ENCODE measurements at places on chromosomes 11 and 22. TPM values are rescaled to one million over a fixed set of nuclear protein-coding genes. Genes with fewer than 3 reads are reported as not detected.

DNA sequence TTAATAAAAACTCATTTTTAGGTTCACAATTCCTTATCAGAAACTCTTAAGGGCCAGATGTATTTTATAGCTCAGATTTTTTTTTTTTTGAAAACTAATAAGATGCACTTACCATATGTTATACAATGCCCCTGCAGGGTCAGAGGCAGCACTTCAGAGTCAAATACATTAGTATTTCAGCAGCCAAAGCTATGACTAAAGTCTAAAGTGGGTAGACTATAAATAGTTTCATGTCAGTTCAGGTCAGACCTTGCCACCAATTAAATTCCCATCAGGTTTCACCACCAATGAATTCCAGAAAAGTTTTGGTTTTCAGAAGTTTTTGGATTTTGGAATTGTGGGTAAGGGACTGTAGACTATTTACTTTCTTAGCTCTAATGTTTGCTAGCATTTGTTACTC, 75.9 kb downstream of the FAM83F start:
- no peak for DNase-seq

DNA sequence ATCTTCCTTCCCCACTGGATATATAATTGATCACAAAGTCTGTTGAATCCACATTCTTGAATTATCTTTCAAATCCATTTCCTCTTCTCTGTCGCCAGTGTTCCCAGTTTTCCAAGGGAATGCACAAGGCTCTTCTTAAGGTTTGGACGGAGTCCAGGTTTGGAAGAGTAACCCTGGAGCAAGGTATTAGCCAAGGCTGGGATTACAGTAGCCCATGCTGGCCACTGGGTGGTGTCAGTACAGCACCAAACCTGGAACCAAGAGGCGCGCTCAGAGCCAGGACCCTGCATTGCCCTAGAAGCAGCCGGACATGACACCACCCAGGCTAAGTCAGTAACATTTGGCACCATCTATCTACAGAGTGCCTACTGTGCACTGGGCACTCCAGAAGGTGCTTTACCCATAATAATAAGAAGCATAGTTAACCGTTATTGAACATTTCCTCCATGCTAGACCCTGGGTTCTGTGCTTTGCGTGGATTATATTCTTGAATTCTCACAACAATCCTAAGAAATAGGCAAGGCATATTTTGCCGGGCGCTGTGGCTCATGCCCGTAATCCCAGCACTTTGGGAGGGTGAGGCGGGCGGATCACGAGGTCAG, 48.0 kb upstream of the CLPB start:
- no peak for DNase-seq

DNA sequence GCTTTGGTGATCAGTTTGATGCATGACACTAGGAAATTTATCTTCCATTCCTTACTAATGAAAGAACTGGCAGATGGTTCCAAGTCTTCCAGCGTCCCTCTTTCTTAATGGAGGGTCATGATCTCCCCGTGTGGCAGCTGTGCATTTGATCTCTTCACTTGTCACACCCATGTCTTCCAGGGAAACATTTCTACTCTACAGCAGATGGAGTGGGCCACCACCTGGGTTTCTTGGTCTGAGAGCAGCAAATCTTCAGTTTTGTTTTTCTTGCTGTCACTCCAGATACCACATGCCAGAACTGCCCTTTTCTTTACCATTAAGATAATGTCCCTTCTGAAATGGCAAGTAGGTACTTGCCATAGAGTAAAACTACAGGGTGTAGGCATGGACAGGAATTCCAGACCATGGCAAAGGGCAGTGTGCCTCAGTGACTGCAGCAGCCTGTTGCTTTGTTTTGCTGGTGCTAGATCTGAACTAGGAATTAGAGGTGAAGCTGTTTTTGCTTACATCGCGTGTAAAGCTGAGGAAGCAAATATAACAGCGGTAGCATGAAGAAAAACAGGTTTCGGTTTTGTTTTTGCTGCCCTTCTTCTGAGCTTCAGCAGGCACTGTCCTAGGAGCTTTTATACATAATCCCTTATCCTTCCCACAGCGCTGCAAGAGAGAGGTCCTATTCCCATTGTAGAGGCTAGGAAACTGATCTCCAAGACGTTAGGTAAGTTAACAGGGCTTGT, 20.7 kb upstream of the C11orf96 start:
- no peak for DNase-seq

DNA sequence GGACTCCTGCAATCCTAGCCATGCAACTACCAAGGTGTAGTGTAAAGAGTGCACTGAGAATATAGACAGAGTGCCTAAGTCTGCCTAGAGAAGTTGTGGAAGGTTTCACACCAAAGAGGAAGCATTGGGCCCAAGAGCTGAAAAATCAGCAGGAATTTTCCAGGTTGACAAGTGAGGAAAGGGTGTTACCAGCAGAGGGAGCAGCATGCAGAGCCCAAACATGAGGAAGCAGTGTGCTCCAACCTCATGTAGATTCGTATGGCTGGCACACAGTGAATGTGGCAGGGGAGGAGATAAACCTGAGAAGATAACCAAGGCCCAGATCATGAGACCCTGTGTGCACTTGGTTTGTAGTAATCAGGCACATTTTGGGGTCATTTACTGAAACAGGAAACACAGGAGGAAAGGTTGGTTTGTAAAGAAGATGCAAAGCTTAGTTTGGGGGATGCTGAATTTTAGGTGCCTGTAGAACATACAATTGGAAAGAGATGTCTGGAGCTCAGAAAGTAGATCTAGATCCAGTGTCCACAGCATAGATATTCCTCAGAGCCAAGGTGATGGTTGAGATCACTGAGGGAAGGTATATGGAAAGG, 1.7 kb downstream of the HPX start:
- DNase-seq, result no peak

Gene NXPE1
- not detected for total RNA-seq

Data from vagina (tissue), 2 donors.